ENCODE measurements at places on chromosomes 2 and 18.

DNA sequence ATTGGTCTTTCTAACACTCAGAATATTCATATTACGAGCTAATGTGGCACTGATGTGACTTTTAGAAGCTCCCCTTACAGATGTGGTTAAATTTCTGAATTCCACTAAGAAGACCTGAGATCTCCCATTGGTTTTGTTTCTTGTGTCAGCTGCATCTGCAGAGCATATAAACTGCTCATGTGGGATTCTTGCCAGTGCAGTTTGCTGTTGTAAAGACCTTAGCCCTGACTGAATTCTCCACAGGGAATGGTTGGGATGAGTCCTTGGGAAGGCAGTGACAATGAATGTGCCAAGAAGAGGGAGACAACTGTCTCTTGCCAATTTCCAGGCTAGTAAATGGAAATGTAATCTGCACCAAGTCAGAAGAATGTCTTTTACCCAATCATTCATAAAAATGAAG lies 94.1 kb downstream of the PTPRM start:
- DNase-seq = no peak

DNA sequence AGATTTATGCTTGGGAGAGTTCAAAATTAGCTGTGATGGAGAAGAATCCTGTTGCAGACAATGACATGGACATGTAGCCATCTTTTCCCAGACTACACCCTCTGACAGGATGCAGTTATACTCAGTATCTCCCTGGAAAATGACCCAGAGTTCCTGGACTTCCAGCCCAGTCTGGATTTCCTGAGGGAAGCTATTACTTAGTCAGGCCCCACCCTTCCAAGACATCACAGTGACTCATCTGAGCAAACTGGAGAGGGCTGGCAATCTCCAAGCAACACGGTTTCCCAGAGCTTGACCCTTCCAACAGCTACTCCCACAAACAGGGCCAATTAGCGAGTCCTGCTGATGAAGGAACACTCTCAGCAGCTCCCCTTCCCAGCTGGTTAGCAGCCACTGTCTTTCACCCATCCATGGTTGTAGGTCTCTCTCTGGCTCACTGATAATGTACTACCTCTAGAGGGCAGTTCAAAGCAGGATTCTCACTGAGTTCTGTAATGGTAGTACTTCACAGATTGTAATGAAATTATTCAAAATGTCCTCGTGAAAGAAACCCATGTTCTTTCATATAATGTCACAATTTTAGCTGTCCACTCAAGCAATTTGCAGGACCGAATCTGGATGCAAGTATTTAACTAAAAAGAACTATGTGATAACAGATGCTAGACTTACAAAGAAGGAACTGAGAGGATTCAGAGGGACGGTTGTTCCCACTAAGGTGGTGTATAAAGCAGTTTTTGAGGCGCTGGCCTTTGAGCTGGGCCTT lies 110.2 kb downstream of the MDH1 start:
- DNase-seq = peak; percentile 80

- no peak for DNase-seq
Measured at GRCh38 chr2:100184055-100184737, 41.8 kb upstream of the AFF3 start.

GRCh38 chr2:11896386-11896785 lies 150.0 kb downstream of the LPIN1 start:
- no peak for DNase-seq

DNA sequence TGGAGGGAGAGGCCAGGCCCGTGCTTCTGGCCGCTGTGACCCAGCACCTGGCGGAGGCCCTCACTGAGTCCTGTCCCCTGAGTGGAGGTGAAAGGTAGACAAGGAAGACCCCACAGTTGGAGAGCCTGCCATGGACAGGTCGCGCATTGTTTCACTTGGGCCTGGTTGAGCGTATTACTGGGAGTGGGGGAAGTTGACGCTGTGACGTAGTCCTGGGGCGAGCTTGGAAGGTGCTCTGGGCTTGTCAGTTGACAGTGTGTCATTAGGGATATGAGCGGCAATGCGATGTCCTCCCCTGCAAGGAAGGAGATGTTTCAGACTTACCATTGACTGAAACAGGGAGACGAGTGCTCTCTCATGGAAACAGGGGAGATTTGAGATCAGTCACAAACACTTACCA lies 127.1 kb downstream of the SH3RF3 start:
- DNase-seq = no peak

DNA sequence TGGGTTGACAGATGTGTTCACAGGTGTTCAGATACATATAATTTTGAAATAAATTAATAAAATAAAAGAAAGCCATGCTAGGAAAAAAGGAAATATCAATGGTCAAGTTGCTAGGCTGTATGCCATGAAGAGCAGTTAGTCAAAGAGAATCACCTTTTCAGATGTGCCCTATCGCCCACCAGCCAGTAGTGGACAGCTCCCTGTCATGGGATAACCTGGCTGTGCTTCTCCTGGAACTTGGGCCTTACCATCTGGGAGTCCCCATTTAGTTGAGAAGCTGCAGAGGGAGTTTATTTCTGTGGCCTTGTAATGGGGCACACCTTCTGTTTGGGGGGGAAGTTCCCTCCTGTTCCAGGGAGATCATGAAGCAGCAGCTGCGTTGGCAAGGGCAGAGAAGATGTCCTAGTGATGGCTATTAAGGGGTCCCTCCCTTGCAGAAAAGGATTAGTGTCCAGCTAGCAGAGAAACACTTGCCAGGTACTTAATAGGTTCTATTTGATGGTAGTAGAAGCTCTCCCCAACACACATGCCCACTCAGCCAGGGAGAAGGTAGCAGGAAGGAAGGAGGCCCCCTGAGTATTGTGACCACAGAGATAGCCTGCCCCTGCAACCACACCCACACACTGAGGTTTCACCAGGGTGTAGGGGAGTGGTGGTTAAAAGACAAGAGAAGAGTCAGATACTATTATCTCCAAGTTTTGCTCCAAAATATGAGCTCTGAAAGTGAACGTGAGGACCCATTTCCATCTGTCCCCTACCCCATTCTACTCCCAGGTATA lies 117.7 kb downstream of the B3GNT2 start:
- DNase-seq = no peak

DNA sequence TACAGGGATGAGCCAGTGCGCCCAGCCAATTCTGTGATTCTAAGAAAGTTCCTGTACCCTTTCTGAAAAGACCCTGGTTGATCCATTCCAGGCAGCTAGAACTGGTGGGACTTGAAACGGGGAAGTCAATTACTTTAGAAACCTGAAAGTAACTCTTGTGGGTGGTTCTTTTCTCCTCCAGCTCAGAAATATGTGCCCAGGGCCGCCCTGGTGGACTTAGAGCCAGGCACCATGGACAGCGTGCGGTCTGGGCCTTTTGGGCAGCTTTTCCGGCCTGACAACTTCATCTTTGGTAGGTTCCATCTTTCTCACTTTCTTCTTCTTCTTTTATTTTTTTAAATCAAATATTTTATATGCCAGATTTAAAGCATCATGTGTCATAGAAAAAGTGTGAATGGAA lies 2.7 kb downstream of the TUBB6 start:
- no peak for DNase-seq

DNA sequence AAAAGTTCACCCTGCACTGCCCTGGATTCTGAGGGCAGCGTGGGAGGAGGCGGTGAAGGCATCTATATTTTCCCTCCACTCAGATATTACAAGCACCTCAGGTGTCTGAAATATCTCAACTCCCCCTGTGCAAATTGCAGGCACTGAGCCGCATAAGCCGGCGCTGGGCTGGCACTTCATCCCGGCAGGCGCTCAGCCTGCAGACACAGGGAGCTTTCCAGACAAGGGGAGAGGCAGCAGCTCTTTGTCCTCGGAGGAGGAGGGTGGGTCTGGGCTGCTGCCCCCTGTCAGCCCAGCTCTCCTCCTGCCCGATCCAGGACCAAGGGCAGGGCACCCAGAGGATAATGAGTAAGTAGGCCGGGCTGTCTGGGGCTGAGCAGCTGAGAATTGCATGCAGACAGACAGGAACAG lies 189.3 kb upstream of the MYT1L start:
- no peak for DNase-seq

All from SJCRH30 (cell line).